Stimulated activated CD4-positive, alpha-beta T cell treated with anti-CD3 and anti-CD28 coated beads, Interleukin-4, amount 100 ng/mL, for 4 hours (primary cell): ENCODE measurements at places on chromosomes 1 and 21.

- DNase-seq = no peak
Measured at GRCh38 chr1:160708801-160709200, 2.8 kb downstream of the CD48 start.

DNA sequence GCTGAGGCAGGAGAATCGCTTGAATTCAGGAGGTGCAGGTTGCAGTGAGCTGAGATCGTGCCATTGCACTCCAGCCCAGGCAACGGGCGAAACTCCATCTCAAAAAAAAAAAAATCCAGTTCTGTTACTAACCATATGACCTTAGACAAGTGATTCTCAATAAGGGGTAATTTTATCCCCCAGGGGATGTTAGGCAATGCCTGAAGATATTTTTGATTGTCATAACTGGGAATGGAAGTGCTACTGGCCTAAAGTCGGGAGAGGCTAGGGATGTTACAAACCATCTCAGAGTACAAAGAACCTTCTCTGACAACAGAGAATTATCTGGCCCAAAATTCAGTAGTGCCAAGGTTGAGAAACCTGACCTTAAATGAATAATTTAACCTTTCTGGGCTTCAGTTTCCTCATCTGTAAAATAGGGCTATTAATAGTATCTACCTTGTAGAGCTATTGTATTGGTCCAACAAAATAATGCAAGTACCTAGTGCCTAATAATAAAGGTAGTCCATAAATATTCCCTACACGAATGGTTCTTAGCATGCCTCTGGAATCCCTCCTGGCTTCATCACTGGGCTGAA, 5.8 kb upstream of the LMNA start:
- DNase-seq = no peak

GRCh38 chr1:224377676-224378006, 21.0 kb downstream of the CNIH4 start:
- no peak for DNase-seq

DNA sequence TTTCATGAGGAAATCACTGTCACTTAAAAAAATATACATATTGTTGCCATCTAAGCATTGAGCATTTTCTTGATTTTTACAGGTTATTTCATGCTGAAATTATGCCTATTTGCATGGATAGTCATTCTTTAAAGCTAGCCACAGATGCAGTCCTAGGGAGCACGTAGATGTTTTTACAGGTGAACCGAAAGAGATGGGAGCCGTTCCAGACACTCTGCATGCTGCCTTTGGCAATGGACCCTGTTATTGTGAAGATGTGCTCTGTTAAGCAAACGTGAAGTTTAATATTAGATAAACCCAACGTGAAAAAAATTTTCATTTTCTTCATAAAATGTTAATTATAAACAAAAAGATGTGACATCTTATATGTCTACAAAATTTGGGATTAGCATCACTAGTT, 7.1 kb downstream of the PROX1 start:
- DNase-seq = no peak

- no peak for DNase-seq
Measured at GRCh38 chr1:81690676-81691453, 109.9 kb upstream of the ADGRL2 start.
